ENCODE measurements at places on chromosomes 2 and 18.

DNA sequence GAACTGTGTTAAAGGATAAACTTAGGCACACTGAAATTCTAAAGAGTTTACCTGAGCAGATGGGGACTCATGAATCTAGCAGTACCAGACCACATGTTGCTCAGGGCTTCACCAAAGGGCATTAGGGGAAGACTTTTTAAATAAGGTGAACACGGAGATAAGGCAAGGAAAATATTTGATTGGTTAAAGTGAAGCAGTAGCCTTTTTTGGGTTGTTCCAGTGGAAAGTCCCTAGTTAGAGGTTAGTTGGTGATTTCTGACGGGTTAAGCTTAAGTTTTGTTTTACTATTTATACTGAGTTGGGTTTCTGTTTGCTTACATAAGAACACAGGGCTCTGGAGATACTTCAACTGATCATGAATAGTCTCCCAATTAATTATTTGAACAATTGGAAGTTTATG lies 722.5 kb downstream of the SOCS6 start:
- H3K27ac ChIP-seq: no peak overlapping the region
- no peak for DNase-seq
- H3K4me1 ChIP-seq: no peaks in the 10 kb centered on the region
- no peak overlapping the region for H3K4me3 ChIP-seq

GRCh38 chr2:162994718-162995117 lies 156.2 kb upstream of the KCNH7 start:
- H3K27ac ChIP-seq: no peak overlapping the region
- H3K4me3 ChIP-seq: no peak overlapping the region
- no peaks in the 10 kb centered on the region for H3K27me3 ChIP-seq

DNA sequence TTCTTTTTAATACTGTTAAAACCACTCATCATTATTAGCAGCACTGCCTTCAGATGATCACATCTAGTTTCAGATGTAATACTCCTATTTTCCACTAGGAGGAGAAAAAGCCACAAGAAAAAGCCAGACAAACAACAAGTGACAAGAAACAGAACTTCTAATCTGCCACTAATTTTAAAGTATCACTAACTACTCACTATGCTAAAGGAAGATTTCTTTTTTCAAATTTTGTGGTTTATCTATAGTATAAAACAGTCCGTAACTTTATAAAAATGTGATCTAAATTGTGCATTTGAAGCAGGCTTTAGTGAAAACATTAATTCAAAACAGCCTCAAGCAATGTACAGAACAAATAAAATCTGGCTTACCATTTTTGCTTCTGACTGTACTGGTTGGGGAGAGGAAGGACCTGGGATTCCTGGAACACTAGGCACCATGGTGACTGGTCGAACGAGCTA lies 56.8 kb downstream of the ATF2 start:
- H3K4me1 ChIP-seq: no peaks in the 10 kb centered on the region
- no peak overlapping the region for H3K27ac ChIP-seq
- H3K27me3 ChIP-seq: no peaks in the 10 kb centered on the region
- DNase-seq: no peak
- H3K4me3 ChIP-seq: no peak overlapping the region
- H3K36me3 ChIP-seq: no peaks in the 10 kb centered on the region

GRCh38 chr2:16113568-16113967 lies 173.2 kb downstream of the MYCN start:
- H3K4me3 ChIP-seq: no peak overlapping the region
- H3K27ac ChIP-seq: no peak overlapping the region
- H3K4me1 ChIP-seq: no peaks in the 10 kb centered on the region
- H3K27me3 ChIP-seq: no peaks in the 10 kb centered on the region
- H3K36me3 ChIP-seq: no peaks in the 10 kb centered on the region

Data from uterus (tissue), 4 donors.